ENCODE measurements at places on chromosomes 5 and 9.

DNA sequence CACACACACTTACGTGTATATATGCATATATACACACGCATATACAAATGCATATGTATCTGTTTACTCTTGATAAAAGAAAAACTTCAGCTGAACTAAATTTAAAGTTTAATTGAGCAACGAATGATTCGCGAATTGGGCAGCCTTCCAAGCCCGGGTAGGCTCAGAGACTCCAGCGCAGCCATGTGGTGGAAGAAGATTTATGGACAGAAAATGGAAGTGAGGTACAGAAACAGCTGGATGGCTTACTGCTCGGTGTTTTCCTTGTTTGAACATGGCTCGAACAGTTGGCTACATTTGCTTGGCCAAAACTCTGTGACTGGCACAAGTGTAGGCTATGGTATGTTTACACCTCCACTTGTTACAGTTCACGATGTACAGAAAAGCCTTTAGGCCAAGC is 239.3 kb upstream of the PRDM9 start:
- no peak for DNase-seq

- no peak for DNase-seq
Observed at GRCh38 chr9:84067821-84068220, 87.2 kb downstream of the RMI1 start.

DNA sequence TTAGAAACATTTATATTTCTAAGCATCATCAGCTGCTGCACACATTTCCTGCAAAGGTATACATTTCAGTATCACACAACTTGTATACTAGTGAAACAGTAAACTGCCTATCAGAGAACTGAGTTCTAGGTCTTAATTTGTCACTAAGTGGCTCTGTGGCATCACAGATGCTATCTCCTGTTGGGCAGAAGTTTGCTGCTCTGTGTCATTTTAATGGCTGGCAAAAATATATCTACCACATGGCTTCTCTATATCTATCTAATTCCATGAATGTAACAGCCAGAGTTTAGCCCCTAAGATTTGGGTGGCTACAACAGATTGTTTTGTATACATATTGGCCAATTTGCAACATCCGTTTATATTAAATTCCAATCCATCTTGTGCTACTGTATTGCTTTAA is 1231.9 kb upstream of the C9orf72 start:
- DNase-seq, result no peak

DNA sequence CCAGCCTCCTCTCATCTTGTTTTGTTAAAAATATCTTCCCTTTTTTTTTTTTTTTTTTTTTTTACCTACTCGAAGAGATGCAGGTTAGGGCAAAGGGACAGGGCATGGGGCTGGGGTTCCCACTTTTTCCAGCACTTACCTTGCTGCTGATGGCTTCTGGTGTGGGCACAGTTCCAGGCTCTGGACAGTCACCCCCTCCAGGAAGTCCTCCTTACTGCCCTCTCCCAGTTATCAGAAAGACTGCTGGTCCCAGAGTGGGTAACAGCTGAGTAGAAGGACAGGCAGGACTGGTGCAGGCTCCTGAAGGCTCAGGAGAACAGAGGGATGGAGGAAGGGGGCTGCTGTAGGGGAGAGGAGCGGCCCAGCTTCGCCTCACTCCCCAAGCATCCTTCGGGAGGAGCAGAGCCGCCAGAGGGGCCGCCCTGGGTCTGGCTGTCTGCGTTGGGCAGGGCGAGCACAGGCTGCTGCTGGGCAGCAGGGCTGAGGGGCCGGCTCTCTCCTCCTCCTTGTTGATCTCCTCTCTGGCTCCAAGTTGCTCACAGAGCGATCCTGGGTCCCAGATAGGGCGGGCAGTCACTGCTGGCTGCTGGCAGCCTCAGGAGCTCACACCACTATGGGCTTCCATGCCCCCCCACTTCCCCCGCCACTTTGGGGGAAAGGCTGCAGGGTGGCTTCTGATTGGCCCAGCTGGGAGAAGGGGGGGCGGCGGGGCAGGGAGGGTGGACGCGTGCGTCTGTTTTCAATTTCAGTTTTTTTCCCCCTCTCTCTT is at the start of gene PDGFRB:
Gene PDGFRB (minus strand): TSS at position 588 of the 769 bp plus-strand sequence. CDS start 18,798 bp downstream, outside the sequence.
- DNase-seq, result peak; percentile 67

- DNase-seq, result no peak
Observed at GRCh38 chr9:78321505-78321904, 24.6 kb downstream of the PSAT1 start.

DNA sequence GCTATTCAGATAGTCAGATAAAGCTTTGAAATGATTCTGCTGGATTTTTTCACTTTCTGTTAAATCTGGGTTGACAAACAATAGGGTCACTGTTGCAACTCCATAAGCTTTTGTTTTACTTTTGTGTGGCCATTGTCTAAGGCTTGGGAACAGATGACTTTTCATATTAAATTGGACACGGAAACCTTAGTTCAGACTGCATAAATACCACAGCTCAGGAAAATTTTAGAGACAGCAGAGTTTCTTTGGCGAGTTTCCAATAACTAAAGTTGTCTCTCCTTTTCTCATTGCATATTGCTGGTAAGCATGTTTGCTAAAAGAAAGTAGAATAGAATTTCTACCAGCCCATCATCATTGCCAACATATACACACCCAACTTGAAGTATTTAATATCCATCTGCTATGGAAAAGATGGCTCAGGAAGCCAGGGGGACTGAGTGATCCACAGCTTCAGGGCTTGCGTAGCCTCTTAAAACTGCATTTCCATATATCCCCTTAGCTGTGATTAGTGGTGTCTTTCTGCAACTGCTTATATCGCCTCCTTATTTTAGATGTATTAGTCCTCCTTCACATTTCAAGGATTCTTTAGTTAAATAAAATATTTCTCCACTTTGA is 168.2 kb downstream of the ARHGAP26 start:
- no peak for DNase-seq

DNA sequence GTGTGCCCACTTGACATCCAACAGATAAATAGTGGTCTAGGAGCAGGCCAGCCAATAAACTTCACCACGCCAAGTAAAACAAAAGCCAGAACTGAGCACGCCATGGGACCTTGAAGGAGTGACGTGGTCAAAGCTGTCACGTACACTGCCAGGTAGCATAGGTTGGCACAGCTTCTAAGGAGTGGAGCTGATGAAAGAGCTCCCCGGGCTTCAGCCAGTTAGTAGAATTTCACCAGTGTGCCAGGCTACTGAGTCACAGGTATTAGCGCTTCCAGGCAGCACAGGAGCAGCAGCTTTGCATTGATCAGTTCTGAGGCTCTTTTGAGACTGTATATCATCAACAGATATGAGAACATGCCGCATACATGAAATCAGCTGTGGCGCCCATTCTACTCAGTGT is 19.4 kb downstream of the VLDLR start:
- DNase-seq, result no peak

DNA sequence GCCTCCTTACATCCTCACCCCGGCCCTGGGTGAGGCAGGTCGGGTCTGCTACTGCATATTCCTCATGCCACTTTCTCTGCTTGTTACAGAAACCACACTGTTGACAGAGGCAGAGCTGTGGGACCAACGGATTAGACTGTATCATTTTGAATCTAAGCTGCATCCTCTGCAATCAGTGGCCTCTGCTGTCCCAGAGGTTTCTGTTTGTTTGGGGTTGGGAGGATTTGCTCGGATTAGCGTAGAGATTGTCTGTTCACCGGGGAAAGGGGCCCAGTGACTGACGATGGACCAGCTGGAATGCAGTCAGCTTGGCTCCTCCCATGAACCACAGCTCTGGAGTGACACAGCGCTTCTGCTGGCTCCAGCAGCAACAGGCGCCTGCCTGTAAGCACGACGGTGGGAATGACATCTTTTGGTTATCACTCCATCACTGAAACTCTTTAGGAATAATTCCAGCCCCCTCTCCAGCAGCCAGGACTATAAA is 37.3 kb upstream of the ADRA1B start:
- DNase-seq, result peak; percentile 39

DNA sequence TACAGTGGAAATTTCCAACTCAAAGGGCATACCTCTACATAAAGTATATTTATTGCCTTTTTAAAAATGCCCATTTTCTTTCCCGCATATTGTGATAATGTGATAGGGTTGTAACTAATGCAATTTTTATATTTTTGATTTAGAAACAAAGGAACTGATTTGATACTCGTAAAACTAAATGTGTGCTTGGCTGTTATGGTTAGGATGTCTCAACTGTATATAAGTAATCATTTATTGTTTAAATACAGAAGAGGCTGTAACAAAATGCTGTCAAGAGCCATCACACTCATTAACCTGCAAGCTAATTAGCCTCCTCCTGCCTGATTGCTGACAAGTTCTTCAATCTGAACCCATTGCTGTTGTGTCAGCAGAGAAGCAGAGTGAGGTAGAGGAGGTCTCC is 149.2 kb downstream of the PBX3 start:
- no peak for DNase-seq

DNA sequence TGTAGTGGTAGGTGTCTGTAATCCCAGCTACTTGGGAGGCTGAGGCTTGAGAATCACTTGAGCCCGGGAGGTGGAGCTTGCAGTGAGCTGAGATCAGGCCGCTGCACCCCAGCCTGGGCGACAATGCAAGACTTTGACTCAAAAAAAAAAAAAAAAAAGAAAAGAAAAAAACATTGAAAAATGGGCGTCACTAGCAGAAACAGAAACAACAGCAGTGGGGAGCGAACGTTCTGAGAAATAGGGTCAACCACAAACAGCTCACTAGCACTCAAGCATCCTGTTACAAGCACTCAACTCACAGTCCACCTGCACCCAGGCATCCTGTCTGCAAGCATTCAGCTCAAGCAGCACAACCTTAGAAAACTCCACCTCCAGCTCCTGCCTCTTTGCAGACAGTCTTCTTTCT is 17.2 kb downstream of the TRIM14 start:
- DNase-seq, result no peak

- no peak for DNase-seq
Observed at GRCh38 chr9:77291714-77292113, 114.4 kb downstream of the VPS13A start.

DNA sequence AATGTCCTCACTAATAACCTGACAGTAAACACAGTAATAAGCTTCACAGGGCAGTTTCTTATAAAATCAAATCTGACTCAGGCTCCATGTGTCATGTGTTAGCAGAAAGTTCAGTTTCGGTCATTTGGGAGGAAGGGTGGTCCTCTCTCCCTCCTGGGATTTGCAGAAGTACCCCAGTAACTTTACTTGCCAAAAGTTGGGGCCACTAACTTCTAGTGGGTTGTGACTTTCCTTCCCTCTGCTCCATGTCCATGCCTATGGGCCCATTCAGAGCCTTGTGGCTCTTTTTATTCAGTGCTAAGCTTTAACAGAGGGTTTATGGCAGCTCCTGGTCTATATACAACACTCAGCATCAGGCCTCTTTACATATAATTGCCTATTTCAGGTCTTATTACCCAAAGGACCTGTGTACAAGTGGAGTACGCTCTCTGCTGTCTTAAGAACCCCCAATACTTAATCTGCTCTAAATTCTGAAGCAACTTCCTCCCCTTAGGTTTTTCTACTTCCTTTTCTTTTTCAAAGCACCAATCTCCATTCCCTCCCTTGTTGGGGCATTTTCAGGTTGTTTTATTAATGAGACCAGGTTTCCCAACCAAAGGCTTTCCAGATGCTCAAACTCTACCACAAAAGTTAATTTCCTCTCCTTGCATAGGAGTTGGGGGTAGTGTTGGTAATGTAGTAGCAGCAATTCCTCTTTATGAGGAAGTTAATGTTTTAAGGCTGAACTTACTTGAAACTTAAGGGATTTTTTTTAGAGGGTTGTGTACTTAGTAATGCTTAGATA is 107.7 kb downstream of the CCDC192 start:
- no peak for DNase-seq

GRCh38 chr5:87645224-87645623 is 232.5 kb upstream of the CCNH start:
- DNase-seq, result no peak

- DNase-seq, result no peak
Observed at GRCh38 chr9:89243296-89244061, 64.9 kb upstream of the SHC3 start.

Measured in hippocampal formation (tissue), 2 donors.